ENCODE measurements at places on chromosomes 4 and X.
A peak's percentile ranks its signal among the peaks of the same experiment; 100 is the strongest.

- no peak for DNase-seq
These were observed 124.4 kb downstream of the SPOCK3 start for GRCh38 chr4:167109859-167110258.

DNA sequence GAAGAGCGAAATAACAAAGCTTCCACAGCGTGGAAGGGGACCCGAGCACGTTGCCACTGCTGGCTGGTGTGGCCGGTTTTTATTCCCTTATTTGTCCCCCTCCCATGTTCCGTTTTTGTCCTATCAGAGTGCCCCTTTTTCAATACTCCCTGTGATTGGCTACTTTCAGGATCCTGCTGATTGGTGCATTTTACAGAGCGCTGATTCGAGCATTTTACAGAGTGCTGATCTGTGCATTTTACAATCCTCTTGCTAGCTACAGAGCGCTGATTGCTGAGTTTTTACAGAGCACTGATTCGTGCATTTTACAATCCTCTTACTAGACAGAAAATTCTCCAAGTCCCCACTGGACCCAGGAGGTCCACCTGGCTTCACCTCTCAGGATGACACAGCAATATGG is 250.9 kb upstream of the EPHA5 start:
- DNase-seq: no peak

- DNase-seq: no peak
These were observed 98.2 kb downstream of the ARSJ start for GRCh38 chr4:113881256-113881655.

DNA sequence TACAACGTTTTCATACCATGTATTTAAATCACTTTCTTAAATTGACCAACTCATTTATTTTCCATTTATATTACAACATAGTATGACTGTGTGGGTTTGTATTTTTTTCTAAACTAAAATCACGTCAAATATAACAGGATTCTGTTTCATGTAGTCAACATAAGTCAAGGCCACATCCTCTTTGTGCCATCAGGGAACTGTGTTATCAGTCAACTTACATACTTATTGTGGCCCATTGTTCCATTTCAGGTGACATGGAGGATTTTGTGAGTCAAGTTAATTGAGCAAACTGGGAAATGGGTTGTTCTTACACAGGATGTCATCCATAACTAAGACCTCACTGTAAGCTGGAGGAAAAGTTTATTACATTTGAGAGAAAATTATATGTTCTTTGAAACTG is 35.9 kb downstream of the STK26 start:
- DNase-seq: no peak

DNA sequence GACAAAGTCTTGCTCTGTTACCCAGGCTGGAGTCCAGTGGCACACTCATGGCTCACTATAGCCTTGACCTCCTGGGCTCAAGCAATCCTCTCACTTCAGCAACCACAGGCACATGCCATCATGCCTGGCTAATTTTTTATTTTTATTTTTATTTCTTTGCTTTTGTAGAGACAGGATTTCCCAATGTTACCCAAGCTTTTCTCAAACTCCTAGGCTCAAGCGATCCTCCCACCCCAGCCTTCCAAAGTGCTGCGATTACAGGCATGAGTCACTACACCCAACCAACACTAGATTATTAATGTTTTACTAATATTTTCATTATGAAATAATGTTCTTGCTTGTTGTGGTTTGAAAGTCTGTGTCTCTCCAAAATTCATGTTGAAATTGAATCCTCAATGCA is 5.2 kb upstream of the ACTRT1 start:
- DNase-seq: no peak

DNA sequence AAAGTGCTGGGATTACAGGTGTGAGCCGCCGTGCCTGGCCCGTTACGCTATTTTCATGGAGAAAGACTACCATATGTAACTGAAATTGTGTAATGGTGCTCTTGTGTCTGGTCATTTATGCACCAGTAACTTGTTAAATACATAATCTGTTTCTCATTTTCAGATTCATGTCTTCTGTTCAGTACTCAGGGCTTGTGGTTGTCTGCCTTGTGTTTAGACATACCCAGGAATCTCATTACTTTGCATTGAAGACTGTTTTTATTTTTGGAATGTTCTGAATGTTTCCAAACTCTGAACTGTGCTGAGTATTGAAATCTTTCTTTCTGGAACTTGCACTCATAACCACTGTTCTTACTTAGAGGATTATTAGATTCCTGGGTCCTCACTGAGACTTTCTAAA is 52.8 kb downstream of the PDLIM5 start:
- DNase-seq: no peak

DNA sequence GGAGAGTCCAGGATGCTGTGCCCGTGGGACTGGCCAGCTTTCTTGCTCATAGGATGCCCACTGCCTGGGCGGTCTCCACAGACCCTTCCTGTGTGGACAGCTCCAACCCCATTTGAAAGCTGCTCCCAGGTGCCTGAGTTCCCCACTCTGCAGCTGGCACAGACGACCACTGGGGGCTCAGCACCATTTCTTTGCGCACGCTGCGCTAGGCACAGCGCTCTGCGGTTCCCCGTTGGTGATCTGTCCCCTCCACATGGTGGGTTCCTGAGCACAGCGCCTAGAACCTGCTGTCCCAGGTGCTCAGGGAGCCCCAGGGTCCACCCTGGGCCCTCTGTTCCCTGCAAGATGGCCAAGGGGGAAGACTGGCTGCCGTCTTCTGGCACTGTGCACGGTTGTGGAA is 45.4 kb upstream of the AFAP1 start:
- DNase-seq: no peak

- DNase-seq: no peak
These were observed 32.2 kb downstream of the ATG4A start for GRCh38 chrX:108123591-108124366.

- DNase-seq: no peak
These were observed 74.6 kb upstream of the PRSS48 start for GRCh38 chr4:151202381-151202780.

DNA sequence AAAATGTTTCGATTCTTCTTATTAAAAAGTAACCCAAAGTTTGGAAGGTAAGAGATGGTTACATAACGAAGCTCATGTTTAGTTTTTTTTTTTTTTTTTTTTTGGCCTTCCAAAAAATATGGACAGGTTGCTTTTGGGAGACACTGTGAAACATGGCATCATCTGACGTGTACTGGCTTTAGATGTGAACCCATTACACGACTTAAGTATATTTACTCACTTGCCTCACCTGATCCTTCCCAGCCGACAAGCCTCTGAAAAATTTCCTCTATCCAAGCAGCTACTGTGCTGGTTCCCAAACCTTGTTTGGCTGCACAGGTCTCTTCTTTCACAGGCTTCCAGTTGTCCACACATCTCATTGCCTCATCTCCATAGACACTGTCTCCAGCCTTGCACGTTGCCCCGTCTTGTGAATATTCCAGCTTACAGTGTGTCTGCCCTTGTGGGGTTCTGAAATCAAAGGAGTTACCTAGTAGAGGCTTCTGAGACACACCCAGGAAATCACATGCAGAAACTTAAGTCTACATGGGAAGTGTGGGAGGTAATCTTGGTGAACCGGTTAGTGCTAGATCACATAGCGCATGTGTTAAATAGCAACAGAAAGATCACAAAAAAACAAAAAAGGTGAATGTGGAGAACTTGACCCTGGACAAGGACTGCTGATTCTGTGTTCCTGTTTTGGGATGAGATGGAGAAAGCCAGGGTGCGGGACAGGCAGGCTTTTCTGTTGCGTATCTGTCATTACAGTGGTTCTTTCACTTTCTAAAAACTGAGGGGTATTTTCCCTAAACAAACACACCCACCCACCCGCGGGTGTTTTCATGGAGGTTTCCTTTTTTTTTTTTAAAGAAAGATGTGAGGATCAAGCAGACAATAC is 328.6 kb downstream of the ARHGAP10 start:
- DNase-seq: no peak

DNA sequence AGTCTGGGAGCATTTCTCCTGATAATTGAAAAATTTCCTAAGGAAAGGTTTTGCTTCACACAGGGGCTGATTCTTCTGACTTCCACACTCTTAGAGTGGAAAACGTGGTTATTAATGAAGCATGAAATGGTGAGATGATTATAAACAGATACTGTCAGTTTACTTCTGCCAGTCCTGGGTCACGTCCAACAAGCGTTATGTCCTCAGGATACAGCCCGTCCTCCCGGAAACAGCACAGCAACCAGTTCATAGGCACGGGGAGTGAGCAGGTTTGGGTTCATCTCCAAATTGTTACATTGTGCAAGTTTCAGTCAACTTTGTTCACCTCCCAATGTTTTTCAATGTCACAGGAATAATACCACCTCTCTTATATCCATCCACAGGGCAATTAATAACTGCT is 98.8 kb downstream of the NPNT start:
- DNase-seq: no peak

- no peak for DNase-seq
These were observed 249.7 kb downstream of the RAPGEF2 start for GRCh38 chr4:159352609-159353008.

GRCh38 chr4:110631584-110632505 is 9.0 kb upstream of the PITX2 start:
- no peak for DNase-seq

GRCh38 chrX:152942077-152942442 is 44.2 kb downstream of the ZNF185 start:
- no peak for DNase-seq

- DNase-seq: no peak
These were observed 53.0 kb downstream of the HELT start for GRCh38 chr4:185071236-185071811.

GRCh38 chr4:23373261-23373660 is 516.6 kb downstream of the PPARGC1A start:
- DNase-seq: peak; percentile 99

DNA sequence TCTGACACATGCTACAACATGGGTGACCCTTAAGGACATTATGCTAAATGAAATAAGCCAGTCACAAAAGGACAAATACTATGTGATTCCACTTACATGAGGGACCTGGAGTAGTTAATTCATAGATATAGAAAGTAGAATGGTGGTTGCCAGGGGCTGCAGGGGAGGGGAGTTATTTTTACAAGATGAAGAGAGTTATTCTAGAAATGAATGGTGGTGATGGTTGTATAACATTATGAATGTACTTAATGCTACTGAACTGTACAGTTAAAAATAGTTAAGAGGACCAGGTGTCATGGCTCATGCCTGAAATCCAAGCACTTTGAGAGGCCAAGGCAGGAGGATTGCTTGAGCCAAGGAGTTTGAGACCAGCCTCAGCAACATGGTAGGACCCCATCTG is 59.5 kb upstream of the MSANTD1 start:
- DNase-seq: no peak

DNA sequence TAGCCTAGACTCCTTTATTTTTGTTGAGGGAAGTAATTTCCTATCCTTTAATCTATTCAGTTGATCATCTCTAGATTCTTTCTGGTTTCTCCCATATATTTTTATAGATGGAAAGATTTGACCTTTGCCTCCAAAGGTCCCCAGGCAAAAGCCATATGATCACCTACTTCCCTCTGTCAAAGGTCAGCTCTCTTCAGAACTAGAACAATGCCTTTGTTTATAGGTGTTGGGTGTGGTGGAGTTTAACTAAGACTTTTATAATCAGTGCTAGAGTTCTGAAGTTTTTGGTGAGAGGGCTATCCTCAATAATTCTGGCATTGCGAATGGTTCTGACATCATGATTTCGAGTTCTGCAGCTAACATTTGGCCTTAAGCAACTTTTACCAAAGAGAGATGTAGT is 19.0 kb upstream of the DCAF8L2 start:
- no peak for DNase-seq

- DNase-seq: no peak
These were observed 80.0 kb downstream of the KCTD8 start for GRCh38 chr4:44368413-44369167.

GRCh38 chrX:97102938-97103337 is 219.2 kb downstream of the RPA4 start:
- no peak for DNase-seq

DNA sequence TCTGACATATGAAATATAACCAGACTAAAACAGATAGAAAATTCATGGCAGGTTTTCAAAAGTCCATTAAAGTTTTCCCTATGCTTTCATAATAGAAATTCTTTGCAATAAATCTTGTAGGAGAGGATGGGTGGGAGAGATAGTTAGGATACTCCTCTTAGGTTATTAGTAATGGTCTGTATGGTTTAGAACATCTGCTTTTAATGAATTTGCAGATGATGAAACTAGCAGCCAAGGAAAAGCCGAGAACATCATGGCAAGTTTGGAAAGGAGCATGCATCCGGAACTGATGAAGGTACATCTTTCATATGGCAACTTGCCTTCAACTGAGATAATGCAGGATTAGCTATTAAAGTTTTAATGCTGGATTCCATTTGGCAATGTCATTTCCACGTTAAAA is 70.7 kb downstream of the DOCK11 start:
- no peak for DNase-seq
